ENCODE measurements at places on chromosomes 1 and 21.

DNA sequence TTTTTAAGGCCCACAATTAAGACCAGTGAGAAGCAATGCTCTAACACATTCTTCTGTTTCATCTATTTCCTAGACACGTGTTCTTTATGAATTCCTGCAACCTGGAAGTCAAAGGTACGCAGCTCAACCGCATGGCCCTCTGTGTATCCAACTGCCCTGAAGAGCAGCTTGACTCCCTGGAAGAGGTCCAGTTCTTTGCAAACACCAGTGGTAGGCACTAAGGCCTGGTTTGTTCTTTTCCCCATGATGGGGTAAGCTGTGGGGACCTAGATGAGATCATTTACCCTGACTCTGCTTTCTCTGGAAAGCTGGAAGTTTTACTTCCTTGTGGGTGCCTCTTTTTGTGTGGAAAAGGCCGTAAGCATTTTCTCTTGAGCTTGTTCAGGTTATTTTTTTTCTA is 7.3 kb downstream of the SLC44A3 start:
- no peak for DNase-seq

GRCh38 chr1:233315718-233316301 is 11.7 kb upstream of the MAP3K21 start:
- no peak for DNase-seq

GRCh38 chr1:28190337-28190979 is 14.0 kb upstream of the PTAFR start:
- DNase-seq = no peak

GRCh38 chr1:204563307-204563706 is 47.1 kb downstream of the MDM4 start:
- DNase-seq = no peak

GRCh38 chr21:34844924-34845238 is 176.1 kb downstream of the CLIC6 start:
- no peak for DNase-seq

- no peak for DNase-seq
Observed at GRCh38 chr1:3819771-3820200, 23.5 kb upstream of the LRRC47 start.

DNA sequence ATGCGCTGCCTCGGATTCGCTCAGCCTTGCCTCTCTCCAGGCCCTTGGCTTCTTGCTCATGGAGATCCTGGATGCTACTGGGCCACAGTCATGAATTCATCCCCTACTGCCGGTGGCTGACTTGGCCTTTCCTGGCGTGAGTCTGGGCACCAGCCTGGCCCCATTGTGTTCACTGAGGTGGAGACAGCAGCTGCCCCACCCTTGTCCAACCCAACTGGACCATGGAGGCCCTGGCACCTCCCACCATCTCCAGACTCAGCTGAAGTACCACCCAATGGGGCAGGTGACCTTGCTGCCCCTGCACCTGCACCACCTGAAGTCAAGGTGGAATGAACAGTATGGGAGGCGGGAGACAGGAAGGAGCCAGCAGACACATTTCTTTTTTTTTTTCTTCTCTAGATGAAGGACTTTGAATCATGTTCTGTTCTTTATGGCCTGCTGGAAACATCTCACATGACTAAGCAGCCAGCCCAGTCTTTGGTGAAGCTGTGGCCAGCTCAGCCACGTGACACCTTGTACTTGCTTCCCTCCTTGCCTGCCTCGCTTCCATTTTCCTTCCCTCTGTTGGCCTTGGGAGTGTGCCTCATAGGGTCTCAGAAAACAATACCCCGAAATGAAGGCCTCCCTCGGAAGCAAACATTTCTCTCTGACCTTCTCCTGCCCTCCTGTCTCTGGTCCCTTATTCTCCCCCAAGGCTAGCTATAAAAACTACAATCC is 3.8 kb upstream of the SLC30A2 start:
- DNase-seq = no peak

DNA sequence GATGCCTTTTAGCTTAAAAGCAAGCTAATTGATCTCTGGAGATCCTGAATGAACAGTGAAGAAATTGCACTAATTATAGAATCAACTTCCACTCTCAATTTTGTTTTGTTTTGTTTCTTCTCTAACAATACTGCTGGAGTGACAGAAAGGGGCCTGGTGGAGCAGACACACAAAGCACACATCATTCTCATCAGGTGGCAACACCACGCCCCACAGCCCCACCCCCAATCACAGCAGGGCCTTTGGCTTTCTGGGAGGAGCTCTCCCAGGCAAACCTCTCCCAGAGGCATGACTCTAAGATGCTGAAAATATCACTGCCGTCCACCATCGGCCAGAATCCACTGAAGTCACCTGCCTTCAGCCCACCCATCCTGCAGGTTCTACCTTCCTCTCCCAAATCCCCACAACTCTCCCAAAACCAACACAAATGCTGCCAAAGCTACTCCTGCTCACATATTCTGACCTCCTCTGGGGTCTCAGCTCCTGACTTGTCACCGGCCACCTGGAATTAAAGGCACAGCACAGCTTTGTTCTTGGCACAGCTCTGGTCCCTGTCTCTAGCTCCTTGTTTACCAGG is 120.7 kb downstream of the GRIK3 start:
- no peak for DNase-seq

- no peak for DNase-seq
Observed at GRCh38 chr1:31382379-31382989, 9.6 kb upstream of the FABP3 start.

GRCh38 chr1:160209321-160210046 is 4.3 kb downstream of the PEA15 start:
- DNase-seq = no peak

GRCh38 chr1:202656951-202657646 is 53.2 kb downstream of the SYT2 start:
- DNase-seq = no peak

DNA sequence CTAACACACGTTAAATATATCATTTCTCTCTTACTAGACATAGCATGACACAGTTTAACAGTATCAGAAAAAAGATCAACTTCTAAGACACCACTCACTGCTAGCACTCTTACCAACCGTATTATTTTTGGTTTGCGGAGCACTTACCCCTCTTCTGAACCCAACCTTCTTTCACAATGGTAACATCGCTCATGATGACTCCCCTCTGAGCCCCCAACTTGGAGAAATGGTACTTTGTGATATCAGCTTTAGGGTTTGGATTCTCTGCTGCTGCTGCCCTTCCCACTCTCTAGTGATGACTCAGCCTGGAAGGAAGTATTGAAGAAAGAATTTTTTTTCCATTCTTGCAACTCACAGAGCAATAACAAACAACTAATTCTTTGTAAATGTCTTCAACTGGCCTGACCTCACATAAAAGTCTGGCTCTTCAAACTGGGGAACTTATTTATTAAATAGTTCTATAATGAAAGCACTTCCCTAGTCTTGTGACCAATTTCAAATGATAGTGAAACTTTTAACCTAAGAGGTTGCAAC is 7.0 kb downstream of the AKT3 start:
- DNase-seq = peak; percentile 52

GRCh38 chr1:89199525-89200031 is 836 bp upstream of the GBP4 start:
- no peak for DNase-seq

DNA sequence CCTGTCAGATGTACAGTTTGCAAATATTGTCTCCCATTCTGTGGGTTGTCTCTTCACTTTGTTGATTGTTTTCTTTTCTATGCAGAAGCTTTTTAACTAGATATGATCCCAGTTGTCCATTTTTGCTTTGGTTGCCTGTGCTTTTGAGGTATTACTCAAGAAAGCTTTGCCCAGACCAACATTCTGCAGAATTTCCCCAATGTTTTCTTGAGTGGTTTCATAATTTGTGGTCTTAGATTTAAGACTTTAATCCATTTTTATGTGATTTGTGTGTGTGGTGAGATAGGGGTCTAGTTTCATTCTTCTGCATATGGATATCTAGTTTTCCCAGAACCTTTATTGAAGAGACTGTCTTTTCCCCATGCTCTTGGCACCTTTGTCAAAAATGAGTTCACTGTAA is 116.9 kb downstream of the DUSP10 start:
- DNase-seq = no peak

DNA sequence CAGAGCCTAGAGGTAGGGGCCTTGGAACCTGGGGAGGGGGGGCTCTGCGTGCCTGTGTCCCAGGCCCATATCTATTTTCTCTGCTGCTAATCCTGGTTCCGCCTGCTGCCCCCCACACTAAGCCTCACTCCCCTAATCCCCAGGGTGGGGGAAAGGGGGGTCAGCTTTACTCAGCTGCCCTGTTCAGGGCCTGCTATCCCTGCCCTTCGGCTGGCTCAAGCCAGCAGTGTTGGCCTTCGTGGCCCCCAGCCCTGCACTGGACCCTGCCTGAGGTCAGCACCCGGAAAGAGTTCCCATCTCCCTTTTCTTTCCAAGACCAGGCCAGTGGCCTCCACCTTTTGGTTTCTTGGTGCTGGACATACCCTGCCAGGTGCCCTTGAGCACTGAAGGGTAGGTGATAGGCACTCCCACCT is 8.4 kb downstream of the ZBTB7B start:
- DNase-seq = no peak

- DNase-seq = no peak
Observed at GRCh38 chr1:203464226-203464625, 11.4 kb upstream of the PRELP start.

GRCh38 chr1:225635649-225636048 is 17.3 kb downstream of the ENAH start:
- no peak for DNase-seq

DNA sequence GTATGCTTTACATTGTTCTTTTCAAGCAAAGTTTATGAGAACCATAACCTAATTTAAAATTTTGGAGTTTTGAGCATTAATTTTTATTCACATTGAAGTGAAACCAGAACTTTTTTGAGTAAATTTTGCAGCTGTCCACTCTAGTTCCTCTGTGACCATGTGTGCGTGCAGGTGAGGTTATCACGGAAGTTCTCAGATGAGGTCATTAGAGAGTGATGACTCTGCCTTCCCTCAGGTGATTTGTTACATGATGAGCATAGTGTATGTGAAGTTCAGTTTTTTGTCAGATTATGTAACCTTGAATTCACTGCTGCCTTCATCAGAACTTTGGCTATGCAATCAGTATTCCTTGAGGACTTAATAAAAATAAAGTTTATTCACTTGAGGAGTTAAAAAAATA is 828.2 kb downstream of the ADGRL2 start:
- no peak for DNase-seq

DNA sequence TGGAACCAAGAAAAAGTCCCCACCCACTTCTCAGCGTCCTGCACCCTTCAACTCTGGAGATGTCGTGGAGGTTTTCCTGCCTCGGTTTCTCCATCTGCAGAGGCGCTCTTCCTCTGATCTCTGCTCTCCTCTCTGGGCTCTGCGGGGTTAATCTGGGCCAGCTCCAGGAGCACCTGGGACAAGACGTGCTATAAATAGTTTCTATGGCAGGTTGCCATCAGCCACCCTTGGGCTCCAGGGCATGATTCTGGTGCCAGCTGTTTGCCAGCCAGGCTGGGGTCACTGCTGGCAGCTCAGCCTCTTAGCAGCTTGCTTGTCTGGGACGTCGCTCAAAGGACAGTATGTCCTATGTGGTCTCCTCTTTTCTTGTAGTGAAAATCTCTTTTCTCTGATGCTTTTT is 137.1 kb downstream of the ACTL8 start:
- no peak for DNase-seq

GRCh38 chr1:208393826-208394225 is 149.6 kb upstream of the PLXNA2 start:
- DNase-seq = no peak

GRCh38 chr1:21318714-21319159 is 28.5 kb upstream of the ECE1 start:
- peak; percentile 49 for DNase-seq

DNA sequence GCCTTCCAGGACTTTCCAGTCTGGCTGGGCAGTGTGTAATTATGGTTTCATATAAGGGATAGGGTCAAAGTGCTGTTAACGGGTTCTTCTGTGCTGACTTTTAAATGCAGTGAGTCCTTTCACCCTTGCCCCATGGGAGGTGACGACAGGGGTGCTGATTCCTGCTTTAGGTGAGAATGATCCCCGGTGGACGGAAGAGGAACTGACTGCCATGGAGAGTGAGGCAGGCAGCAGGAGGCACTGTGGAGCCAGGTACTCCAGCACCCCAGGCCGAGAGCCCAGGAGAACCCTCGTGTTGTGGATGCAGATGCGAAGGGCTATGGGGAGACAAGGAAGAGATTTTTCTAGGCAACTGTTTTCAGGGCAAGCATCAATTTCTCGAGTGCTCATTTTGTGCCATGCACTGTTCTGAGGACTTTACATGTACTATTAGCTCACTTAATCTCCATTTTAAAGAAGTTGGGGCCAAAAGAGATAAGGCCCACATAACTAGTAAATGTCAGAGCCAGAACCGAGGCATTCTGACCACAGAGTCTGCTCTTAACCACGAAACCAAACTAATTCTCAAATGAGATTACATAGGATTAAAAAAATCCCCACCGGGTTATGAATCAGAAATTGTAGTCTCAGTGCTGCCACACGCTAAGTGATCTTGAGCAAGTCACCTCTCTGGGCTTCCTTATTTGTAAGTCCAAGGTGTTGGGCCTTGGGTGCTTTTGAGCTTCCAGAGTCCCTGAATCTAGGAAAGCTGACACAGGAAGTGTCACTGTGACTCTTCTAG is 28.2 kb downstream of the STPG1 start:
- no peak for DNase-seq

- DNase-seq = no peak
Observed at GRCh38 chr1:52423771-52424170, 19.4 kb downstream of the PRPF38A start.

- DNase-seq = no peak
Observed at GRCh38 chr21:16554503-16554902, 824.7 kb downstream of the USP25 start.

GRCh38 chr1:8560611-8561544 is 243.0 kb downstream of the SLC45A1 start:
- DNase-seq = no peak

- no peak for DNase-seq
Observed at GRCh38 chr1:63173161-63173560, 149.2 kb upstream of the FOXD3 start.

GRCh38 chr1:119209596-119210295 is 69.3 kb upstream of the WARS2 start:
- no peak for DNase-seq

DNA sequence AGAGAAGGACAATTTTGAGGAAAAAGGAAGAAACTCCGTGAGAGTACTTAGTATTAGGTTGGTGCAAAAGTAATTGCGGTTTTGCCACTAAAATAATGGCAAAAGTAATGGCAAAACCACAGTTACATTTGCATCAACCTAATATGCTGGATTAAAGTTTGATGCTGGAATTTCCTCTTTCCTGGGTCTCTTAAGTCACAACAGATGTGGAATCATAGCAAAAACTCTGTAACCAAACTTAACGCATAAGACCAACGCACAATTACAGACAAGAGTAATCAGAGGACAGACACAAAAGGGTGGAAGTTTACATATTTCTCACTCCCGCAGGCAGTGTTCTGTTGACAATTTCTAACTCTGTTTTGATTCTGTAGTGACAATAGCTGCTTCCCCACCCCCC is 182.4 kb downstream of the BACH1 start:
- no peak for DNase-seq

GRCh38 chr1:192003295-192004077 is 154.8 kb upstream of the RGS18 start:
- no peak for DNase-seq

All from GM04504 (cell line).